ENCODE measurements at places on chromosomes 2 and 18.

GRCh38 chr2:66689456-66690051 is 254.6 kb downstream of the MEIS1 start:
- DNase-seq = no peak

DNA sequence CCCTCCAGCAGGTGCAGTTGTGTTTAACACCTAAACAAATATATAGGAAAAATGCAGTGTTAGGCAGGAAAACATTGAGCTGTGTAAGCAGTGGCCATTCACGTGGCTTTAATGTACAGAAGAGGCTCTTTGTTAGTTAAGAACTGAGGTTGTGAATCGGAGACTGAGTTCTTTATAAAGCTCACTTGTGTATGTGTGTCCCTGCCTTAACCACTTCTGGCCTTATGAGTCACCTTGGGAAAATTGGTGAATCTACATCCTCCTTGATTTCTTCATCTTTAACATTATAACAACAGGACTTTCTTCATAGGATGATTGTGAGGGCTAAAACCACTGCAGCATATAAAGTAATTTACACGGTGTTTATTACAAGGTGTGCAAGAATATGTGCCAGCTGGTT is 188.4 kb upstream of the TPO start:
- no peak for DNase-seq

DNA sequence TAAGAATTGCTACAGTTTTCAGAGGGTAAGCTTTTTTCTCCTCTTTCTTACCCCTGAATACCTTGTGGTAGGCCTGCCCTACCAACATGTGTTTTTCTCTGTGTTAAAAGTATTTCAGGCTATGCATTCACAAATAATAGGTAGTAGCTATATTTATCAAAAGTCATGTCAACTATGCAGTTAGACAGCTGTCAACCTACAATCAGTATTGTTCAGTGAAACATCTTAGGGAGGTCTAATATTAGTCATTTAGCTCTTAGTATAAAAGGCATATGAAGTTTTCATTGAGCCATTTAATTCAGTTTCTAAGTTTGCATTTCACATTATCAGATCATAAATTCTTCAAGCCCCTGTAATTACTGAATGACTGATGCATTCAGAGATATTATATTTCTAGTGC is 36.7 kb downstream of the XIRP2 start:
- no peak for DNase-seq

DNA sequence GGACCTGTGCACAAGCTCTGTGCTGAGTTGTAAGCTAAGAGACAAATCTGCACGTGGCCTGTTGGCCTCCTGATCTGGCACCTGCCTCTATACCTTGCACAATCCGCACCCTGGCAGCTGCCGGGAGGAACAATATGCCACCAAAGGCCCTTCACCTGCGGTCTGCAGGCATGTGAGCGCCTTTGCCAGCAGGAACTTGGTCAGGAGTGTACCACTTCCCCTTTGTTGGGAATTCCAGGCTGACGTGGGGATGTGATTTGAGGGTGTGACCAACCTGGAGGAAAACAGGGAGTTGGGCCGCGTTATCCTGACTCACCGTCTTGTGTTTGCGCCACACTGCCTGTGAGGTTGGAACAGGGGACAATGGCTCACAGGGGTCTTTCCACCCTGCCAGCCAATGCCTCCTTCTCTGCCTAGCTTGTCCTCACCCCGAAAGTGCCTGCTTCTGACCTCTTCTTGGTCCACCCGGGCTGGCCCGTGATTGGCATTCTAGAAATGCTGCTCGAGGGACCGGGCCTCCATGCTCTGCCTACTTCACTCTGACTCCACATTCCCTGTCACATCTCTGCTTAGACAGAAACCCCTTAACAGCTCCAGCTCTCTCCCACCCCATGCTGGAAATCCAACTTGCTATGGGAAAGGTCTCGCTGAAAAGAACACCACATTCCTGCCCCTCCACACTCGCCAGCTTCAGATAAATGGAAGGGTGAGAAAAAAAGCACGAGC is 67.1 kb upstream of the MAP4K4 start:
- DNase-seq = no peak

DNA sequence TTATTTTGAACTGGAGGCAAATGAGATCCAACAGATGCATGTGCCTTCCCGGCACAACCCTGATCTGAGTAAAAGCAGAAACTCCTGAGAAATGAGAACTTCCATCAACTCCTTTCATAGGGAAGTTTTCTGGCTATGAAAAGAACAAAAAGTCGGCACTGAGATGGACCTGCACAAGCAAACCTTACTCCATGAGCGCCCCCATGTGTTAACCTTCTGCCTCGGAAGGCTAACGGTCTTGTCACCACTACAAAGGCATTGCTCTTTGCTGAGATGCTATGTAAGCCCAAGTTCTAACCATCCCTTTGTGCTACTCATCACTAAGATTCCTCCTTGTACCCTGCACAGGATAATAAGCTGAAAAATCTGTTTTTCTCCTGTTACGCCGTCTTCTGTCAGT is 57.3 kb upstream of the SULT1C3 start:
- no peak for DNase-seq

GRCh38 chr2:216606551-216607276 is 26.5 kb upstream of the IGFBP2 start:
- DNase-seq = peak; percentile 70

- DNase-seq = no peak
Measured at GRCh38 chr2:187847245-187848208, 293.3 kb upstream of the TFPI start.

GRCh38 chr2:189802396-189802912 is 18.2 kb downstream of the PMS1 start:
- no peak for DNase-seq

GRCh38 chr2:133097666-133098065 is 427.7 kb upstream of the LYPD1 start:
- no peak for DNase-seq

- no peak for DNase-seq
Measured at GRCh38 chr18:11050966-11051365, 98.4 kb downstream of the PIEZO2 start.

DNA sequence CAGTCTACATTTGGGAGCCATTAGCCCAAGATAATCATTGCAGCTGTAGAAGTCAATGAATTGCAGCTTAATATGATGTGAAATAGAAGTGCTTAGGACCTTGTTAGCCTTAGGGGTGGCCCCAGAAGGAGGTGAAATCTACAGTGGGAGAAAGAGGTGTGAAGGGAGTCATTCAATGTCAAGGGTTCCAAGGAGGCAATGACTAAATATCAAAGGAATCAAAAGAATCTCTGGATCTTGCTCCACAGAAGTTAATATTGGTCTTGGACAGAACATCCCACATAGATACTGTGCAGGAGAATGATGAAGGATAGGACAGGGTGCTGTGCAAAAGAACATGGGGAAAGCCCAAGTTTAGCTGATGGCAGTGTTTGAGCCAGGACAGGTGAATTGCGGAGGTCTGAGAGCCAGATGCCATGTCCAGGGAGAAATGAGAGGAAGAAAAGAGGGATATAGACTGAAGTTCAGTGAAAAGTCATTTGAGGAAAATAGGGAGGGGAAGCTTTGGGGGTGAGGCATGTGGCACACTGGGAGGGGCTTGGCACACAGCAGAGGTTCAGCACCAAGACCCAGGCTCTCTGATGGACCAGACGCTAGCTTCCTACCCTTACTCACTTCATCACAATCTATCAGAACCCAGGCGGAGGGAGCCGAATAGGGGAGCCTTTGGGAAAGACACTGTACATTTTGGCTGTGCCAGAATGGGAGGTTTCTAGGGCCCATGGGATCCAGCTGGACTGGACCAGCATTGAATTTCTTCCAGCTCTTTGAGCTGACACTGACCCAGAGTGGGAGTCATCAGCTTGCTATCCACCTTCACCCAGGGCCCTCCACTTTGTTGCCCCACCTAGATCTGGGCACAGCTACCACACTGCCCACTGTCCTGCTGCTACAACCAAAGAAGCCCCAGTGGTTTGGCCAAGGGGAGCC is 2.2 kb downstream of the IL1F10 start:
- DNase-seq = no peak

GRCh38 chr2:176138923-176139660 is 9.6 kb downstream of the HOXD8 start:
- no peak for DNase-seq

GRCh38 chr2:197416268-197416667 is 18.6 kb downstream of the SF3B1 start:
- DNase-seq = no peak

- DNase-seq = no peak
Measured at GRCh38 chr2:162043132-162043531, 30.9 kb downstream of the DPP4 start.

DNA sequence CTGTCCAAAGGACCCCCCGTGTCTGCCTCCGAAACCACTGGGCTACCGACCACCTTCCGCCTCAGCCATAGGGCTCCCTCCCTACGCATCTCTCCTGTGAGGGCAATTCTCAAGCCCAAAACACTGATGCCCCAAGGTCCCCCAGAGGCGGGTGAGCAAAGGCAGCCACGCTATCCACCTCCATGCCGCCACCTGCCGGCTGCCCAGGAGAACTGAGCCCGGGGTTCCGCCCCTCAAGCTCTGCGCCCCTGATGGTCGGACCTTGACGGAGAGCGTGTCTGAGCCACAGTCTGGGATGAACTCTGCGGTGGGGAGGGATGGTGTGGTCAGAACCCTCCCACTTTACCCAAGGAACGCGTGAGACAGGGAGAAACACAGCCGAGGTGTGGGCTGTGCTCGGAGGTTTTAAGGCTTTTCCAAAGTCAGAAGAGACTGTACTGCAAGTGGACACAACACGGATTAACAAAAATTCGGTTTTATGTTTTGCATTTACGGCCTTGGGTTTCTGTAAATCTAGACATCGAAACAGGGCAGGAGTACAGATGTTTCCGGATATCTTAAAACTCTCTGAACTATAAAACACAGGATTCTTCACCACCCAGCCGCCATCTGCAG is 114.1 kb downstream of the ZNF516 start:
- no peak for DNase-seq

DNA sequence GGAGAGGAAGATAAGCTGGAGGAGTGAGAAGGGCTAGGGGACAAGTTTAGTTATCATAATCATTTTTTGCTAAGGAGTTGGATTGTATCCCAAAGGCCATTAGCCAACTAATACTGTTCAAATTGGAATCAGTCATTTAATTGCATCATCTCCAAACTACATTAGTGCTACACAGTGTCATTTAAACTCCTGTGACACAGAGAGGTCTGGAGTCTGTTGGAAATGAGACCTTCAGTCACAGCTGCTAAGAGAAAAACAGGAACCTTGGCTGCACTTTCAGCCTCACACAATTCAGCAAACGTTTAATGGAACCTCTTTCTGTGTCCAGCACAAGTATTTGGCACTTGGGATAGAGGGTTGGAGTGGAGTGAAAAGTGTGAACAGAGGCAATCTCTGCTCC is 175.5 kb upstream of the MGAT5 start:
- DNase-seq = no peak

DNA sequence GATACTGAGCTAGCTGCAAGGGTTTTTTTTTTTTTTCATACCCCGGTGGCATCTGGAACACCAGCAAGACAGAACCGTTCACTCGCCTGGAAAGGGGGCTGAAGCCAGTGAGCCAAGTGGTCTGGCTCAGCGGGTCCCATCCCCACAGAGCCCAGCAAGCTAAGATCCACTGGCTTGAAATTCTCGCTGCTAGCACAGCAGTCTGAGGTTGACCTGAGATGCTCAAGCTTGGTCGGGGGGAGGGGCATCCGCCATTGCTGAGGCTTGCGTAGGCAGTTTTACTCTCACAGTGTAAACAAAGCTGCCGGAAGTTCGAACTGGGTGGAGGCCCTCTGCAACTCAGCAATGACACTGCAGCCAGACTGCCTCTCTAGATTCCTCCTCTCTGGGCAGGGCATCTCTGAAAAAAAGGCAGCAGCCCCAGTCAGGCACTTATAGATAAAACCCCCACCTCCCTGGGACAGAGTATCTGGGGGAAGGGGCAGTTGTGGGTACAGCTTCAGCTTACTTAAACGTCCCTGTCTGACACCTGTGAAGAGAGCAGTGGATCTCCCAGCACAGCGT is 5.1 kb upstream of the MIB1 start:
- no peak for DNase-seq

DNA sequence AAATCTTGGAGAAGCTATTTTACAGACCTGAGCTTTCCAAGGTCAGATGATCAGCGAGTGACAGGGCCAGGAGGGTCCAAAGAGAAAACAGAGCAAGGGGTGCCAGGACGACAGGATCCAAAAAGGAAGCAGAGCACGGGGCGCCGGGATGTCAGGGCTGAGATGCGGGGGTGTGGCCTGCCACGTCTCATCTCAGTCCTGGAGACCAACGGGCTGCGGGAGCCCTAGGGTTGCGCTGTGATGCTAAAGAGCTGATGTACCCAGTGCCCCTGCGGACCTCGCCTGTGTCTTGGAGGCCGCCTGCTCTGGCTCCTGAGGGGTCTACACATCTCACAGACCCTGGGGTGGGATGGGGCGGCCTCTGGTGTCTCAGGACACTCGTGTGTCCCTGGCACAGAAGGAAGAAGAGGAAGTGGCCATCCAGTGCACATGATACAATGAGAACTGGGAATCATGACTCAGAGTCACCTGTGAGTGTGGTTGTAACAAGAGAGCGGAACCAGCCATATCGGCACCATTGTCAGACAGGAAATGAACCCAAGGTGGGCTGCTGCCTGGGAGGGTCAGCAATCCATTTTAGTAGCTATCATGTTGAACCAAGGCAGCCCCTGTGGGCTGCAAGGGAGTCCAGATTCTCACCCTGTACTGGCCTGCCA is 97.8 kb downstream of the MYT1L start:
- no peak for DNase-seq

DNA sequence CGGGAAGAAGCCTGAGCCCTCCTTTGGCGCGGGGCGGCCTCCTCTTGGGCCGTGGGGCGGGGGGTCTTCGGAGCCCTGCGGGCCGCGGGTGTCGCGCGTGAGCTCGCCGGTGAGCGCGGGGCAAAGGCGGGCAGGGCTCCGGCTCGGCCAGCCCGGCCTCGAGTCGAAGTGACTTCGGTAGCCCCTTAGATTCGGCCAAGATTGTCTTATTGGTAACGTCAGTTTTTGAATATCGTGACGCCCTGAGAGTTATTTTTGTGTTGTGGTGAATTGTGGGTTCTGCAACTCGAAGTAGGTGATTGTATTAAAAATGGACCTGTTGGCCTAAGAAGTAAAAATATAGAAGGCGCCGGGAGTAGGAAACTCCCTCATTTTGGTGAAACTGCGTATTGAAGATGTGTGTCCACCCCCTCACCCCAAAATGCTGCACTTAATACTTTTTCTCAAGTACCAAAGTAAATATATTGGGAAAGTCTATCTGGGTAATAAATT is 669 bp downstream of the MARCHF7 start:
- no peak for DNase-seq

DNA sequence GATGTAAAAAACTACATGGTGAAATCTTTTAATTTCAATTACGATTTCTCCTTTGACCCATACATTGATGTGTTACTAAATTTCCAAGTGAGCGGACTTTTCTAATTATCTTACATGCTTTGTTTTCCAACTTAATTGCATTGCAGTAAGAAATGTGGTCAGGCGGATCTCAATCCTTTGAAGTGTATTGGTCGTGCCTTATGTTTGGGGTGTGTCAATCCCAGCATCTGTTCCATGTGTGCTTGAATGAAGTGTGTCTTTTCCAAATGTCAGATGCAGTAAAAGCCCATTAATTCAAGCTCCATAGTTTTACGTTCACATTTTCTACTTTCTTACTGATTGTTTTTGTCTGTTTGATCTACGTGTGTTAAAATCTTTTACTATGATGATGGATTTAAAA is 113.1 kb downstream of the UXS1 start:
- DNase-seq = no peak

All from retina (tissue), 1 donor.